ENCODE measurements at places on chromosomes 3 and 15.

DNA sequence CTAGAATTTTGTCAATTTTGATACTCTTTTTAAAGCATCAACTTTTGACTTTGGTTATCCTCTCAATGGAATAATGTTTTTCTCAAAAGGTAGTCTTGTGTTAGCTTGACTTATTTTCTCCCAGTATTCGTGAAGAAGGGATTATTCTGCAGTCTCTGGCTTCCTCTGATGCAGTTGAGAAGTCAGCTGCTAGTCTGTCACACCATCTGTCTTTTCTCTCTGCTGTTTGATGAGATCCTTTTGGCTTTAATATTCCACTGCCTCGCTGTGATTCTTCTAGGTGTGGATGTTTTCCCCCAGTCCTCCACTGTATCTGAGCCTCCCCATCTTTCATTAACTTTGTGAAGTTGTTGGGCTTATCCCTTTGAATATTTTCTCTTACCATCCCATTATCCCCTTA, 141.0 kb downstream of the WDR72 start:
- DNase-seq = peak; percentile 5

DNA sequence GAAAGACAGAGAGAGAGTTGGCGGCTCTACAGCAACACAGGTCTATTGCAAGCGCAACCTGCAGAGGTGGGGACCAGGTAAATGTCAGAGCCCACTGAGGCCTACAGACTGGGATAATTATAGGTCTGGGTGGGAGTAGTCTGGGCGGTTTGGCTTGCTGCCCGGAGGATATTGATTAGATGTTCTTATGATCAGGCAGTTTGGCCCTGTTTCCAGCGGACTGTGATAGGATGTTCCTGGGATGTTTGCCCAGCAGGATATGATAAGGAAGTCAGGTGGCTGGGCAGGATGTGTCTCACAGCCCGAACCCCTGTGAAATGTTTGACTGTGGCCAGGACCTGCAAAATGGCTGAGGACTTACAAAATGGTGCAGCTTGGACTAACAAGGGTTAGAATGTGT, 364.9 kb downstream of the NAALADL2 start:
- DNase-seq = no peak

DNA sequence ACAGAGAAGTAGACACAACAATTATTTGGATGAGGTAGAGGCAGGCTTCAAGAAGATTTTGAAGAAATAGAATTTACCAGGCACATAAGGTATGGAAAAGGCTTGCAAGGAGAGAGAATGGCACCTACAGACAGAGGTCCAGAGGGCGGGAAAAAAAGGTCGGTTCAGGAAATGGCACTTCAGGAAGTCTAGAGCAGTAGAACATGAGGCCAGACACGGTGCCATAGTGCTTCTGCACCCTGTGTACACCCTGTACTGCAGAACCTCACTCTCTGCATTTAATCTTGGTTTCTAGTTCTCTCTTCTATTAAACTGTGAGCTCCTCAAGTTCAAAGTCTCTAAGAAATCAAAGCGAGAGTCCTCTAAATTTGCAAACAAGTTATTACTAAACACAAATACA, 113.4 kb upstream of the C2CD4B start:
- DNase-seq = no peak

GRCh38 chr15:68504681-68505170, 72.8 kb upstream of the ITGA11 start:
- no peak for DNase-seq

All from pons (tissue), 1 donor.